Stimulated activated CD4-positive, alpha-beta T cell treated with anti-CD3 and anti-CD28 coated beads, Interleukin-1b, Interleukin-23, amount 100 ng/mL, for 48 hours (primary cell): ENCODE measurements at places on chromosomes 3 and 15.

GRCh38 chr3:52225452-52226228 is at the start of gene TLR9:
TLR9 (minus strand) TSS chr3:52225645; CDS start chr3:52225529, 116 bp downstream.
- DNase-seq = no peak

DNA sequence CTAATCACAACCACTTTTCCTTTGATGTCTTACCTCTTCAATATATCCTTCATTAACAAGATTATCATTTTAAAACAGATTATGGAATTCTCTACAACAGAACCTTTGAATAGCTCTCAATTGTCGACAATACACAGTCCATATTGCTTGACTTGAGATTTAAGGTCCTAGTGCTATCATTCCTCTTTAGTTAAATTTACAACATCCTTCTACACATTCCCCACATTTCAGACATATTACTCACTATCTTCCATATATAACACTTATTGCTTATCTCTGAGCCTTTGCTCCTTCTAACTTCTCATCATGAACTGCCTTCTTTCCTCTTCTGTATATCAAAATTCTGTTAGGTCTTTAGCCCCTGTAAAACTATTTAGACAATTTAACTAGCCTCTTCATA is 247.0 kb downstream of the STXBP5L start:
- DNase-seq = no peak

- no peak for DNase-seq
These were observed 1035.2 kb downstream of the MCTP2 start for GRCh38 chr15:95266451-95267061.

- no peak for DNase-seq
These were observed 49.2 kb upstream of the P3H2 start for GRCh38 chr3:190169877-190170276.
